ENCODE measurements at places on chromosomes 5 and 9.

- DNase-seq, result no peak
Measured at GRCh38 chr5:36777105-36777757, 99.3 kb upstream of the NIPBL start.

DNA sequence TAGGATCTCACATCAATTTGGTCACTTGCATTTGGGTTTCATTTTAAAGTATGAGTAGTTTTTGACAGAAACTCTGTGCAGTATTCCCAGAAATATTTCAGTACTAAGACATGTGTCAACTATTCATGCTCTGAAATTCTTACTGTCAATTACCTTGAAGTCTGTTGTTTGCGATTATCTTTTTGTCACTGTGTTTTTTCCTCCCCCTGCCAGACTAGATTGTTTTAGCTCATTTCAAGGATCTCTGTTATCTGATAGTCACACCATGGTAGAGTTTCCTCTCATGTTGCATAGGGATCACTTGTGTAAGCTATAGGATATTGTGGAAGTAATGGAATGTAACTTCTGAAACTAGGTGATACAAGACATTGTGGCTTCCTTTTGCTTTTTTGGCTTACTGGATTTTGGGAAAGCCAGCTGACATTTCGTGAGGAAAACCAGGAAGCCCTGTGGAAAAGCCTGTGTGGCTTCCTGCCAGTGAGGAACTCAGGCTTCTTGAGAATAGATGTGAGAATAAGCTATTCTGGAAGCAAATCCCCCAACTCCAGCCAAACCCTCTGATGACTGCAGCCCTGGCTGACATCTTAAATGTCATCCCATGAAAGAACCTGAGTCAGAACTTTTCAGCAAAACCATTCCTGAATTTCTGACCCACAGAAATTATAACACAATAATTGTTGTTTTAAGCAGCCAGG lies 122.2 kb downstream of the FGF10 start:
- DNase-seq, result no peak

- no peak for DNase-seq
Measured at GRCh38 chr9:130936285-130937117, 2.5 kb downstream of the FIBCD1 start.

DNA sequence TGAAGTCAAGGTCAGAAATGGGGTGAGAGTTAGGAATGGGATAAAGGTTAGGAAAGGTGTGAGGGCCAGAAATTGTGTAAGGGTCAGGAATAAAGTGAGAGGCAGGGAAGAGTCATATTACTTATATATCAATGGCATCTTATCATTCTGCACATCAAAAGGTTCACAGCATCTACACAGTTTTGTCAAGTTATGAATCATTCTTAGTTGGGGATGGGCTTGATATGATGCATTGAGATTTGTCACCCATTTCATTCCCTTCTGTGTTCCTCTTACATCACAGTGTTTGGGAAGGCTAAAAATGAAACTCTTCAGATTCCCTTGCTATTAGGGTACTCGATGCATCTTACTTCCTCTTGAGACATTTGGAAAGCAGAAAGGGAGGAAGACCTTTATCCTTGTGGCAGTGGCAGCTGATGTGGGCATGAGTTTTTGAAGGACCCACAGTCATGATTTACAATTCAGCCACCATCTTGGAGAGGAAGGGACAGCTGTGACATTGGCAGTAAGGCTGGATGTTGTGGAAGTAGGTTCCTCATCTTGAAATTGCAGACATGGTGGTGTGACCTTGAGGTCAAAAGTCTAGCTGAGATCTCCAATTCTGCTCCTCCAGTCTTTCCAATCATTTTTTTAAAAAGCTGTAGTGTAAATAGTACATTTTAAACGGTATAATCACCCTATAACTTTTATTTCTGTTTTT lies 24.2 kb upstream of the NPR3 start:
- no peak for DNase-seq

DNA sequence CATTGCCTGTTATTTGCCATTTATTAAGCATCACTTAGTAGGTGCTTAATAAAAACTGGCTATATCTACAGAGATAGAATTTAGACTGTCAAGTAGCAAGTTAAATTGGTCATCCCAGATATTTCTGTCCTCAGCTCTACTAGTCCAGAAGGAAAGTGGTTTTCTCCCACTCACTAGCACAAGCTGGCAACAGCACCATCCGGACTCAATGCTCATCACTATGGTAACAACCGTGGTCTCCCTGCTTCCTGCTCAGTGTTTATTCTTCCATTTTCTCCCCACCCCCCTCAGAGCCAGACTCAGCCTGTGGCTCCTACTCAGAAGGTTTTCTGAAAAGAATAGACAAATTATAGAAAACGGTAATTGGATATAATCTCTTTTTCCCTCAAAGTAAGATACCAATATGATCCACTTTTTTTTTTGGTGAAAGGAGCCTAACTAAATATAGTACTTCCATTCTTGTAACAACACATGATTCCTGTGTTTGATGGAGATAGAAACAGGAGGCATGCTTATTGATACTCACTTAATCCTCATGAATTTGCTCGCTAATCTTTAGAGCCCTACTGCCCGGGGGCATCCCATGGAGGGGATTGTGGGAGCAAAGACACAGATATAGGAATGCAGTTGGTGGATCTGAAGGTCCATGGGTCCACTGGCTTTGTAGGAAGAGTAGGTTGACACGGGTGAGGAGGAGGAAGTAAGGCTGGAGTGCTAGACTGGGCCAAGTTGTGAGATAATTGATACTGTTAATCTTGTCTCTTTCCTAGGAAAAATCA lies 191.4 kb downstream of the MAN2A1 start:
- no peak for DNase-seq

DNA sequence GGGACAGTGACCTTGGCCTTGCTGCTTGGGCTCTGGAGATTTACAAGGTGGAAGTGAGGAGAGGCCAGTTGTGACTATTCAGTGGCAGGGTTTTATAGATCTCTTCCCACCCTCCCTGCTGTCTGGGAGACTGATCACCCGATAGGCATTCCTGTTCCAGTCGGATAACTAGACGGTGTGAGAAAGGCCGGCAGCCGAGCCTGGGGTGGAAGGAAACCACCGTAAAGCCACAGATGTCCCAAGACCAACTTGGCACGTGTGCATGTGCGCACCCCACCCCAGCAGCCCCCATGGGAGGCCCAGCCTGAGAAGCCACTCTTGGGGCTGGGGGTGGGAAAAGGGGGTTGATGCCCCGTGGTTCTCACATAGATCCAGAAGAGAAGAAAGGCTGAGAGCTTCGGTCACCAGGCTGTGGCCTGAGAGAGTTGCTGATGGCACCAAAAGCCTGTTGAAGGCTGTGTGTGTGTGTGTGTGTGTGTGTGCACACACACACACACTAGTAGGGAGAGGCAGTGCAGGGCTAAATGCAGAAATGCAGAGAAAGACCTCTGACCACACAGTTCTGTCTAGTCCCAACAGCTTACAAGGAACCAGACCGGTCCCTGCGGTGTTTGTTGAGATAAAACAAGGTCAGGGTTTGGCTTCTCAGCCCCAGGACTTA lies 225.8 kb downstream of the FANCC start:
- DNase-seq, result no peak

GRCh38 chr5:157545610-157546310 lies 29.8 kb downstream of the ADAM19 start:
- DNase-seq, result no peak

GRCh38 chr9:29060041-29060440 lies 1486.8 kb upstream of the C9orf72 start:
- DNase-seq, result no peak

GRCh38 chr5:180070756-180071530 lies 616 bp downstream of the RNF130 start:
- DNase-seq, result no peak

DNA sequence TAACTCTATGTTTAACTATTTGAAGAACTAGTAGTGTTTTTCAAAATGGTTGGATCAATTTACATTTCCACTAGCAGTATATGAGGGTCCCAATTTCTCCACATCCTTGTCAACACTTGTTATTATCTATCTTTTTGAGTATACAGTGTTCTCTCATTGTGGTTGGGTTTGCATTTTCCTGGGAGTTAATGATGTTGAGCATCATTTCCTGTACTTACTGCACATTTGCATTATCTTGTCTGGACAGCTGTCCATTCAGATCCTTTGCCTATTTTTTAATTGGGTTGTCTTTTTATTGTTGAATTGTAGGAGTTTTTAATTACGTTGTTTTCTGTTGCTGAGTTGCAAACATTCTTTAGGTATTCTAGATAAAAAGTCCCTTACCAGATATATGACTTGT lies 103.4 kb upstream of the LRRTM2 start:
- no peak for DNase-seq

DNA sequence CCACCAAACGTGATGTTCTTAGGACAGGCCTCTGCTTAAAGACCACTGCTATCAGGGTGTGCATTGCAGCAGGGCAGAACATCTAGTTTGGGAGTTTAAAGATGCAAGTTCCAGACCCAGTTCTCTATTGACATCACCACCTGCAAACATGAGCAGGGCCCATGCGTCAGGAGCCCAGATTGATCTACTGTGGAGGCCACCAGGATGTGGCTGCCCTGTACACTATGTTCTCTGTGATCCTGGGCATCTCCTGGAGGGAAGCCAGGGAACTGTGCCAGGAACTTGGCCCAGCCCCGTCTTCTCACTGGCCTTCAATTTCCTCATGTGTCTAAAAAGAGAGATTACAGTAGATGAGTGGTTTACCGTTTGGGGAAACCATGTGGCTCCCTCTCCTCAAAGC lies 87.1 kb downstream of the PDE6A start:
- no peak for DNase-seq

Measured in stimulated activated CD8-positive, alpha-beta memory T cell treated with anti-CD3 and anti-CD28 coated beads, Interleukin-15, amount 100 ng/mL, for 4 hours (primary cell).